ENCODE measurements at places on chromosomes 11 and 22.

GRCh38 chr11:74992852-74993251, 4.1 kb downstream of the NEU3 start:
- no peak for DNase-seq

GRCh38 chr11:76789443-76789719, 6.2 kb downstream of the TSKU start:
- DNase-seq, result no peak

DNA sequence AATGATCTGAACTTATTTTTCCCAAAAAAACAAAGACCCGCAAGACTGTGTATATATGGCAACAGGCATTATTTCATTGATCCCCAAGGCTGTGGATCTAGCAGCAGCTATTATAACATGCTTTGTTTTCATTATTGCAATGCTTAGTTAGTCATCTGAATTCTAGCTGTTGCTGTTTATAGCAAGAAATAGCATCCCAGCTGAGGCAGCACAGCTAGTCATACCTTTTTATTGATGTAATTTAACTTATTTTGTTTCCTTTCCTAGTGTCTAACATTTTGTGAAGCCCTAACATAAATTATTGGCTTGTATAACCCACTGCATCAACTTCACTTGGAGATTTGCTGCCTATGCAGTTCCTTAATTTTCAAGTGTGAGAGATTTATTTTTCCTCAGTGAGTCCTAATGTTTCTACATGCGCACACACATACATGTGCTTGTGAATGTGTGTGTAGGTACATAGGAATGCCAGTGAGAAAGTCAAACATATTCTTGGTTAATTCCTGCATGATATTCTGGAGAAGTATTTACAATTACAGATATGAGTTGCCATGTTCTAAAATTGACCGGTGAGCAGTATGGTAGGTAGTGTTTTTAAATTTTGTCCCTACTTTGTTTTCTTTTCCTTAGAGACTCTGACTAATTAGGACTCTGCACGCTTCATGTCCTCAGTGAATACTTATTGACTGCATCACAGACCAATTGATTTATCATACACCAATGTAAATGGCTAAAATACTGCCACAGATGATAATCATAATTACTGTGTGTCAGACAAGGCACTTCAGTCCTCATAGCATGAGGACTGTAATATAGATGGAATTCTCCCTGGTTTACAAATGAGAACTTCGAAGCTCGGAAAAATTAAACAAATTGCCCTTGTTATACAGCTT, 119.3 kb downstream of the WNT11 start:
- no peak for DNase-seq

GRCh38 chr22:16866167-16866566, 41.0 kb upstream of the XKR3 start:
- no peak for DNase-seq

DNA sequence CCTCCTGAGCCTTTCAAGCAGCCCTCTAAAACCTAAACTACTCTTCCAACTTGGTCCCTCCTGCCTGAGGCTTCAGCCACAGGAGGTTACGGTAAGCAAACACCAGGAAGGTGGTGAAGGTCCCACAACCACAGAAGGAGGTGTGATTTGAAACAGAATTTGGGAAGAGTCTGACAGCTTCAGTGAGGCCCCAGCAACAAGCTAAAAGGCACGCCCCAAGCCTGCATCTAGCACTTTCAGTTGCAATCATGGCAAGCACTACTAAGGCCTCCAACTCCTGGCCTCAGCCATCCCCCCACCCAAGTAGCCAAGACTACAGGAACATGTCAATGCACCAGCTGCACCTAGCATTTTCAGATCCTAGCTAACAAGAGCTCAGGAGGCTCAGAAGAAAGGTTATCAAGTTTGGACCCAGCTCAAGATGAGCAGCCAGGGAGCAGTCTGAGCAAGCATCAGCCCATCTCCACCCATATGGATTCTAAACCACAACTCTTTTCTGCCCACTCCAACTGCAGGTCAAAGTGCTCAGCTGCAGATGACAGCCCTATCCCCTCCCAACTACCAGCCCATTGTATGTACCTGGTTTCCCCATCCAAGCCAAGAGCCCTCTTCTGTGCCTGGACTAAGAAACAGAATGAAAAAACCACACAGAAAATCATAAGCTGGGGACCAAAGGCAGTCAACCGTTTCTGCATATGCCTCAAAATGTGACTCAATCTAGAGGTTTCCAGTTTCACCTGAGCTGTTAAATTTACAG, 10.4 kb upstream of the AHNAK start:
- no peak for DNase-seq

- no peak for DNase-seq
Observed at GRCh38 chr11:46006418-46007070, 84.1 kb downstream of the LARGE2 start.

DNA sequence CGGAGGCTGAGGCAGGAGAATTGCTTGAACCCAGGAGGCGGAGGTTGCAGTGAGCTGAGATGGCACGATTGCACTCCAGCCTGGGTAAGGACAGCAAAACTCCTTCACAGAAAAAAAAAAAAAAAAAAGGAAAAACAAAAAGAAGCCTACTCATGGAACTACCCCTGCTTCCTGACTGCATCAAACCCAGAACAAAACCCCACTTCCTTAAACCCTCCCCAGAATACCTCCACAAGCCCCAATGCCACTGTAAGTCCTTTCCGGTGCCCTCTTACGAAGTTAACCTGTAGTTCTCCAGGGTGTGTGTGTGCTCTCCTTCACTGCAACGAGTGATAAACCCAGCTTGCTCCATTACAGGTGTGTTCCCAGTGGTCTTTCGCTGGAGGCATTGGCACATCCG, 8.6 kb upstream of the TOLLIP start:
- no peak for DNase-seq

DNA sequence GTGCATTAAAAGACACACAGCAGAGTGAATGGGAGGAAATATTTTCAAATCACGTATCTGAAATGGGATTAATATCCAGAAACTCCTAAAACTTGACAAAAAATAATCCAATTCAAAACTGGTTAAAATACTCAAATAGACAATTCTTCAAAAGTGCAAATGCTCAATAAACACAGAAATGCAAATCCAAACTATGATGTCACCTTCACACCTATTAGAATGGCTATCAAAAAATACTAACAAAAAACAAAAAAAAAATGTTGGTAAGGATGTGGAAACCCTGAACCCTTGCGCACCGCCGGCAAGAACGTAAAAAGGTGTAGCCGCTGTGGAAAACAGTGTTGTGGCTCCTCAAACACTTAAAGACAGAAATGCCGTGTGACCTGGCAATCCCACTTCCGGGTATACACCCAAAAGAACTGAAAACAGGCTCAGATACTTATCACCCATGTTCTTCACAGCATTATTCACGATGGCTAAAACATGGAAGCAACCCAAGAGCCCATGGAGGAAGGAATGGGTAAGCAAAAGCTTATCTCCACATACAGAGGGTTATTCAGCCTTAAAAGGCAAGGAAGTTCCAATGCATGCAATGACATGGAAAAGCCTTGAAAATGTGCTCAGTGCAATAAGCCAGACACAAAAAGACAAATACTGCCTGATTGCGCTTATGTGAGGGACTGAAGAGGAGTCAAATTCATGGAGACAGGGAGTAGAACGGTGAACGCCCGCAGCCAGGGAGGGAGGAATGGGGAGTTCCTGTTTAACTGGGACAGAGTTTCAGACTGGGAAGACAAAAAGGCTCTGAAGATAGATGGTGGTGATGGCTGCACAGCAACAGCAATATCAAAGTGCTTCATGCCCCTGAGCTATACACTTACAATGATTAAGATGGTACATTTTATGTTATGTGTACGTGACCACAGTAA, 19.6 kb downstream of the BRD1 start:
- no peak for DNase-seq

DNA sequence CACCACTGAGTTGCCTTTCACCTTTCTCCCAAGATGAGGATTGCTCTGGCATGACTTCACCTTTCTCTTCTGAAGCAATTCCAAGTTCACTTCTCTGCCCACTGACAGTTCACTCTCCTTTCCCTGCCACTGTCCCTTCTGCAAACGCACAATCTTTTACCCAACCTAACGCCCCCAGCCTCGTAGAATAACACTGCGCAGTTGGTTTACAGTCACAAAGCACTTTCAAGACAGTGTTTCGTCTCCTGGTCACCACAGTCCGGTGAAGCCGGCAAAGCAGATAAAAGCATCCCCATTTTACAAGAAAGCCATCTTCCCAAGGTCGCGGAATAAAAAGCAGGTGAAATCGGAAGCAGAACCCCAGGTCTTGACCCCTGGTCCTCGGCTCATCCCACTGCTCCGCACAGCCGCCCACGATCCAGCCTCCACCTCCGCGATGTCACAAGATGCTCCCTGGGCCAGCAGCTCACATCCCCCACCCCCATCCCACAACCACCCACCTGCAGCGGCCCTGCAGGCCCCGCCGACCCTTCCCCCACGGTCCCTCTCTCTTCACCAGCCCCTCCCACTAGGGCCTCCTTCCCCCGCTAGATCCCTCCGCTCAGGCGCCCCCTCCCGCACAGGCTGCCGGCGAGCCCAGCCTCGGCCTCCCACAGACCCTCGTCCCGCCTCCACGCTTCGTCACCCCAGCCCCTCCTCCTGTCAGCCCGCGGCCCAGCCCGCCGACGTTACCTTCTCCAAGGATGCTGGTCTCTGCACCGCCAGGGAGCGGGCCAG, 585 bp downstream of the PI4KA start:
- peak; percentile 69 for DNase-seq

- no peak for DNase-seq
Observed at GRCh38 chr22:44206330-44206645, 25.6 kb downstream of the PARVG start.

- no peak for DNase-seq
Observed at GRCh38 chr11:127994736-127995135, 592.6 kb downstream of the ETS1 start.

GRCh38 chr11:61978703-61979661, 11.5 kb upstream of the FTH1 start:
- DNase-seq, result no peak

DNA sequence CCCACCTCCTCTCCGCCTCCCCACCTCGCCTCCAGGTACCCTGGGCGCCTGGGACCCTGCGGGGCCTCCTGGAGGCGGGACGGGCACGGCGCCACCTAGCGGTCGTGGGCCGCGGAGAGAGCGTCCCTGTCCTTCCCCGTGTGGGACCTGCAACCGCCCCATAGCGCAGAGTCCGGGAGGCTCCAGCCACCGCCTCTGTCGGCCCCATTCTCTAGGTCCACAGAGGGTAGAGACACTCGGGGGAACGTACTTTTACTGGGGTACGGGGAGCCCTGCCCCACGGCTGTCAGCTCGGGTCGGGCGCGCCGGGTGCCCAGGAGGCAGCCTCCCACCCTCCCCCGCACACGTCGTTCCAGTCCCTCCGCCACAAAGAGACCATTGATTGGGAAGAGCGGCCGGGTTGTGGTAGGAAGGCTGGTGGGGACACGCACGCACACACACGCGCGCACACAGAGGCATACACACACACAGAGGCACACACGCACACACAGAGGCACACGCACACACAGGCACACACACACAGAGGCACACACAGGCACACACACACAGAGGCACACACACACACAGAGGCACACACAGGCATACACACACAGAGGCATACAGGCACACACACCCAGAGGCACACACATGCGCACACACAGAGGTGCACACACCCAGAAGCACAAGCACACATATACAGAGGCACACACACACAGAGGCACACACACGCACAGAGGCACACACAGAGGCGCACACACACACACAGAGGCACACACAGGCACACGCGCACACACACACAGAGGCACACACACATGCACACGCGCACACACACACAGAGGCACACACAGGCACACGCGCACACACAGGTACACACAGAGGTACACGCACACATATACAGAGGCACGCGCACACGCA, 12.6 kb upstream of the NECTIN1 start:
- DNase-seq, result no peak

DNA sequence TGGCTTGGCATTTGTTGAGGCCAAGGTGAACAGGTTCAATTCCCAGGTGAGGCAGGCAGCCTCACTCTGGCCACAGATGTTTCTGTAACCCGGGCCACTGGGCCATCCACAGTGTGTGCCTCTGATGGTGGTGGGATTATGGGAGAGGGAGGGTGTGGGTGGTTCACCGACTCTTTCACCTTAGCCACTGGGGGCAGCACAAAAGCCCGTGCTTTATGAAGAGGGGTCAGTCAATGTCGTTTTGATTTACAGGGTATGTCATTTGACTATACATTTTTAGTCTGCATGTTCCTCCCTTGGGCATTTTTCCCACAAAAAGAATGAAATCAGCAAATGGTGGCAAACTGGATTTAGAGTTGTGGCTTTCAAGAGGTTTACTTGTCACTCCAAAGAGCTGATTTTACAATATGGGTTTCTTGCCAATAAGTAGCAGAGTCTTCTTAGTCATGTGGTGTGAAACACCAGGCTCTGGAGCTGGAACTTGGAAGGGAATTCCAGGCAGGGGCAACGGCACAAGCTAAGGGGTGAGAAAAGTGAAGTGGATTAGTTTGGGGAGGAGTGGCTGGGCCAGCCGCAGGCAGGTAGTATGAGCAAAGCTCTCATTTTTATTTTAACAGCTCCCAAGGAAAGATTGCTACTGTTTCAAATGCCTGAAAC, 217.8 kb upstream of the ZBED5 start:
- no peak for DNase-seq

GRCh38 chr11:116955949-116956348, 118.5 kb upstream of the APOA1 start:
- no peak for DNase-seq

DNA sequence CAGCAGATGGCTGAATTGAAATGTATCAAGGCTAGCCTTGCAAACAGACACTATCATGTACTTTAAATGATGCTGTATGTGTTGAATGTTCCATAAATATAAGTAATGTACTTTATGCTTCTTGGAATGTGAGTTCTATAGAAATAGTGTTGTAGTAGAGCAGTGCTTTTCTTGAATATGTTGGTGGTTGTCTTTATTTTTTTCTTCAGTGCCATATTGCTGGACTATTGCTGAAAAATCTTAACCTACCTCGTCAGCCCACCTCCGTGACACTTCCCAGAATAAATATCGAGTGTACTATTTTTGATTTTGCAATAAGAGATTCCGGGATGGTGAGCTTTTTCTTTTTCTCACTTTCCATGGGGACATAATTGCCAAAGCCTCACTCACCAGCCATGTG, 153.9 kb downstream of the NAV2 start:
- no peak for DNase-seq

- no peak for DNase-seq
Observed at GRCh38 chr11:64364911-64365310, 5.9 kb downstream of the RPS6KA4 start.

DNA sequence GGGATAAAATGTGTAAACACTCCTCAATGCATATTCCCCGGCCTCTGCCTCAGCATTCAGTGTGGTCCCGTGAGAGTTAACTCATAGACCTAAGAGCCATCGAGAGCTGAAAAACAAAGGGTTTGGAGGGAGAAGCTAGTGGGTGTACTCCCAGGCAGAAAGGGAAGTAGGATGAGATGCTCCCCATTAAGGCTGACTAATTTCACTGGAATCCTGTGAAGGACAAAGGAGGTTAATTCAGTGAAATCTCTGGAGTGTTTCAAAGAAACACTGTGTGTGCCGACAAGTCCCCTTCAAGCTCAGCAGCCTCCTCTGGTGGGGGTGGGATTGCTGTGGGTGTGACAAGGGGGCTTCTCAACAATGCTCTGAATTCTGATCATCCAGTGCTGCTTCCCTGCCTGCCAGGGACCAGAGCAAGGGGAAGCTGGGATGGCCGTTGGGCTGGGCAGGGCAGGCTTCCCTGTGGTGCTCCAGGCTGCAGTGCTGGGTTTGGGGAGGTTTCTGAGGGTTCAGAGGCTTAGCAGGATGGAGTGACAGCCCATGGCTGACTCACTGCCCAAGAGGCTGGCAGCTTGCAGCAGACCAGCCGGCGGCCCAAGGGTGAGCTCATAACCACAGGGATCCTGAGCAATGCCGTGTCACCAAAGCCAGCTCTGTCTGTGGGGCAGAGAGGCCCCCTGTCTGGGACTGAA, 61.4 kb upstream of the BMAL1 start:
- no peak for DNase-seq

GRCh38 chr11:37951996-37952395, 1354.0 kb upstream of the RAG2 start:
- no peak for DNase-seq
